ENCODE measurements at places on chromosomes 4 and X. TPM values are rescaled to one million over a fixed set of nuclear protein-coding genes. Genes with fewer than 3 reads are reported as not detected.

The GPC4 gene
- not detected for total RNA-seq

The TBX22 gene
- not detected for total RNA-seq

The GAGE12E gene
- total RNA-seq, result not detected

The KLF8 gene
- 7.3 TPM for total RNA-seq

The HSD17B10 gene
- total RNA-seq, result 149 TPM

The TASL gene
- 1.9 TPM for total RNA-seq

The SLC4A4 gene
- 0.76 TPM for total RNA-seq

The FABP2 gene
- total RNA-seq, result not detected

The TLL1 gene
- not detected for total RNA-seq

The PPP1R2C gene
- not detected for total RNA-seq

The CXCL10 gene
- total RNA-seq, result 3.3 TPM

The IQSEC2 gene
- 0.56 TPM for total RNA-seq

The SAGE1 gene
- not detected for total RNA-seq

The FAM47A gene
- total RNA-seq, result not detected

The CSAG1 gene
- total RNA-seq, result not detected

The FMR1NB gene
- not detected for total RNA-seq

The TKTL2 gene
- not detected for total RNA-seq

The FOXR2 gene
- total RNA-seq, result not detected

The MAOA gene
- 4.5 TPM for total RNA-seq

The EVC2 gene
- total RNA-seq, result 4.0 TPM

The SLITRK4 gene
- total RNA-seq, result not detected

The RNF150 gene
- total RNA-seq, result 0.11 TPM

The CNKSR2 gene
- 3.2 TPM for total RNA-seq

The MGARP gene
- total RNA-seq, result 0.98 TPM

The ASB5 gene
- not detected for total RNA-seq

The SCRG1 gene
- total RNA-seq, result not detected

The SCML2 gene
- 2.2 TPM for total RNA-seq

The DCHS2 gene
- total RNA-seq, result not detected

The PPAT gene
- 38.5 TPM for total RNA-seq

The RTL9 gene
- not detected for total RNA-seq

The PRDM8 gene
- 8.1 TPM for total RNA-seq

The DKK2 gene
- total RNA-seq, result 0.19 TPM

The OPRPN gene
- not detected for total RNA-seq

The CRMP1 gene
- not detected for total RNA-seq

The CDKL2 gene
- total RNA-seq, result 2.4 TPM

The MAD2L1 gene
- total RNA-seq, result 61.0 TPM

The PITX2 gene
- 0.13 TPM for total RNA-seq

The CT55 gene
- not detected for total RNA-seq

The ITIH6 gene
- not detected for total RNA-seq

The AFF1 gene
- total RNA-seq, result 64.2 TPM

The UFSP2 gene
- 32.9 TPM for total RNA-seq
